Activated CD8-positive, alpha-beta T cell treated with anti-CD3 and anti-CD28 coated beads for 36 hours (primary cell): ENCODE measurements at places on chromosomes 4 and X. TPM values are rescaled to one million over a fixed set of nuclear protein-coding genes. Genes with fewer than 3 reads are reported as not detected.

GRCh38 chr4:27009539-27009938 is 148.9 kb downstream of the STIM2 start:
- DNase-seq = no peak

DNA sequence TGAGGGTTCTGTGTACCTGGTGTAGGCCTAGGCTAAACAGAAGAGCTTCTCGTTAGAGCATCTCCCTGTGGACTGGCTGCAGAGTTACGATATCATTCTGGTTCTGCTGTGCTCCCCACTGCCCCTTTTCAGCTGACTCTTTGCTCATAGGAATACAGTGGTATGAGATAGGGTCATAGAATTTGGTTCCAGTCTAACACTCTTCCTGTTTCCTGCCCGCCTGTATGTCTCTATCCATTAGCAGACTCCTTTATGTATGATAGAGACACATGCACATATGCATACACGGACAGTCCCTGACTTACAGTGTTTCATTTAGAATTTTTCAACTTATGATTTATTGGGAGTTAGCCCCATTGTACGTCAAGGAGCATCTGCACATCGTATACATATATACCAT is 15.3 kb downstream of the RNF4 start:
- no peak for DNase-seq

DNA sequence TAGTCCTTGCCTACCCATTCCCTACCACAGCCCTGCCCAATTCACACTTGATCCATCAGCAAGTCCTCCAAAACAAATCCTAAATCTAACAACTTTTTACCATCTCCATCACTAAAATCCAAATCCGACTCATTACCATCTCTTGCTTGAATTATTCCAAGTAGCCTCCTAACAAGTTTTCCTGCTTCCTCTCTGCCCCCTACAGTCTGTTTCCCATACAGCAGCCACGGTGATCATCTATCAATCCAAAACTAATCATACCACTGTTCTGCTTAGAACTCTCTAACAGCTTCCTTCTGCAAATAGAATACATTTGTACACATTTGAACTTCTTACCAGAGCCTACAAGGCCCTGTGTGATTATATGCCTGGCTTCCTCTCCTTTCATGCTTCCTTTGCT is 133.0 kb downstream of the SHROOM4 start:
- no peak for DNase-seq

- DNase-seq = no peak
Observed at GRCh38 chr4:37740546-37740945, 54.4 kb upstream of the RELL1 start.

DNA sequence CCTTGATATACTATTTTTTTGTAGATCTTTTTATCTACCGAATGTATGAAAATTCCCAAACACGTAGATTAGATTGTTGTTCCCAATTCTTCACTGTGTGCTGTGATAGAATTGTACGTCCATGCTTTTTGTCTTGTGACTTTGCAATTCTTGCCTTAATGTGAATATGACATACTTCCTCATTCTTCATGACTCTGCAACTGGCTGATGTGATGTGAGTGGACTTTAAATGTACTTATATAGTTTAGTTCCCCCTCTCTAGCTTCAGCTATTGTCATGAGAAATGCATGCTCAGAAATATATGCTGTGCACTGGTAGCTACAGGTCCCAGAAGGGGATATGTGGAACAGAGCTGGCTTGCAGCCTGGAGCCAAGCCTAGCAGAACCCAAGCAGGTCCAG is 89.4 kb downstream of the FTHL17 start:
- no peak for DNase-seq

GRCh38 chr4:8287343-8288280 is 18.1 kb downstream of the HTRA3 start:
- DNase-seq = no peak

DNA sequence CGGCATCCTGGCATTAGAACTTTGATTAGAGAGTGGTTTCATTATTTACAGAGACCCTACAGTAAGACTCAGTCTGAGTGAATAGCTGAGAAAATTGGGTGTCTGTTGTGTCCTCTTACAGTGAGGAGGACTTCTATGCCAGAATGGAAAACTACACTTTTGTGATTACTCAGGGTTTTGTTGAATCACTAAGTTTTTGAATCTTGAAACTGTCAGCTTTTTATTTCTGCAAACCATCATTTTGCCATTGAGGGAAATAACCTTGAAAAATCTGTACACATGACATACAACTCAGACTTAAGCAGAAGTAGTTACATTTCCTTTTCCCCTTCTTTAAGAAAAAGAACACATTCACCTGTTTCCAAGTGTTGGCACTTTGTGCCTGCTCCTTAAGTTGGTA is 117.6 kb upstream of the RASGEF1B start:
- DNase-seq = no peak

GRCh38 chrX:36431819-36432218 is 512.3 kb downstream of the CFAP47 start:
- no peak for DNase-seq

- DNase-seq = no peak
Observed at GRCh38 chr4:186003746-186004145, 65.2 kb upstream of the TLR3 start.

DNA sequence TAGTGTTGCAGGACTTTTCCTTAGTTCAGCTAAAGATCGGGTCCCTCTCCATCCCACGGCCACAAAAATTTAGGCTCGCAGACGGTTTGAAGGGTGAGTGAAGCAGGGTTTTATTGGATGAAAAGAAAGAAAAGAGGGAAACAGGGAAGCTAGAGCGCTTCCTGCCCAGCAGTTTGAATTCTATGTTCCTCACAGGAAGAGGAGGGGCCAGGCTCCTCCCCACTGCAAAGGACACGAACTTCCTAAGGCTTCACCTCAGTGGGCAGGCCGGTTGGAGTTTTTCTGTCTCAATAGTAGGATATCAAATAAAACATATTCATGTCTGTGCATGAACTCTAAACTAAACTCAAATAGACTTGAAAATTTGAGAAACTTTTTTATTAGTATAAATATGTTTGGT is 27.4 kb downstream of the DAPP1 start:
- DNase-seq = no peak

GRCh38 chr4:180101348-180102083 is 2141.7 kb upstream of the TENM3 start:
- no peak for DNase-seq

DNA sequence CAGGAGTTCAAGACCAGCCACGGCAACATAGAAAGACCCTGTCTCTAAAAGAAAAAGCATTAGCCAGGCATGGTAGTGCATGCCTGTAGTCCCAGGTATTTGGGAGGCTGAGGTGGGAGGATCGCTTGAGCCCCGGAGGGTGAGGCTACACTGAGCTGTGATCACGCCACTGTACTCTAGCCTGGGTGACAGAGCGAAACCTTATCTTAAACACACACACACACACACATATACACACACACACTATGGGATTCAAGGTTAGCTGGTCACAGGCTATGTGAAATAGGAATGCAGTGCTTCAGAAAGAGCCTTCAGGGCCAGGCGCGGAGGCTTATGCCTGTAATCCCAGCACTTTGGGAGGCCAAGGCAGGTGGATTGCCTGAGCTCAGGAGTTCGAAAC is 23.5 kb downstream of the NLGN3 start:
- no peak for DNase-seq

- DNase-seq = no peak
Observed at GRCh38 chr4:158219623-158220022, 9.3 kb downstream of the TMEM144 start.

DNA sequence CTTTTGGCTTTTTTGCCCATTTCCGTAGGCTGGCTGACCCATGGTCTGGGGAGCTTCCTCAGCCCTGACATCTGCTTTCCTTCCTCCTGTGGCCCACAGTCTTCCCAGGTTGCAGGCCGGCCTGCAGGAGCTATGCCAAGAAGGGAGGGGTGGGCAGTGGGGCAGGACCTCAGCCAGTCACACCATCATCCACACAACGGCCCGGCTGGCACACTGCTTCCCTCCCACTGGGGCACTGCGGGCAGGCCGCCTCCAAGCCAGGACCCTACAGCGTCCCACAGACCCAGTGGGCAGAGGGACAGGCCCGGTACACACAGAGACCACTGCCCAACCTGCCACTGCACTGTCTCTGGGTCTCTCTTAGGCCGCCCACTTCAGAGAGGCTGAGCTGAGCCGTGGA is 38.0 kb downstream of the CTBP1 start:
- DNase-seq = no peak

DNA sequence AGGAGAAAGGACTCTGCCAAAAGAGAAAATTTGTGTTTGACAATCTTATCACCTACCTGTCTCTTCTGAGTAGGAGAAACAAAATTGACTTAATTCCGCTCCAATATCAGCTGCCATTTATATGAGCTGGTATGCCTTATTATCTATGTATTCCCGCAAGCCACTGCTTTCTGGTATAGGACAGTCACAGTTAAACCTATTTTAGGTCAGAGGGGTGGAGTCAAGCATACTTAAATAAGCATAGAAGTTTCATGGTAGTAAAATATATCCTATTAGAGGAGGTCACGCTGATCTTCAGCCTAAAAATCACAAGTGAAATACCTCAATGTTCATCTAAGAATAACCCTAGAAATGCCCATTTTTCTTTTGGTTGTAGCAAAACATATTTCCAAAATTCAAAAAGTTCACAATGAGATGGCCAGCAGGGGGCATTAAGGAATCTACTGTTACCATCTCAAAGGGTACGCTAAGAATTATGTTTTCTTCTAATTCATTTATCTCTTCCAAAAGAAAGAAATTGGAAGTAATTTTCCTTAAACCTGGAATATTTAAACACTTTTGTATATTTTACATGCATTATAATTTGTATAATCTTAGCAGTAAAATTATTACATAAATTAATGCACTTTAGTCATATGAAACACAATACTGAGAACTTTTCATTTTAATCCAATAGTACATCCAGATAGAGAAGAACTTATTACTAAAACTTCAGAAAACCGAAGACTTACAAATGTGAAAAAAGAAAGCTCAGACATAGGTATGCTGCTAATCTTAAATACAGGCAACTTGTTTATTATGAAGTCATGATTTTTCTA is 10.5 kb downstream of the PPAT start:
- DNase-seq = peak; percentile 62

GRCh38 chrX:107684956-107685385 is 56.7 kb downstream of the PRPS1 start:
- peak; percentile 46 for DNase-seq

GRCh38 chr4:187603093-187604025 is 392.2 kb upstream of the ZFP42 start:
- no peak for DNase-seq

DNA sequence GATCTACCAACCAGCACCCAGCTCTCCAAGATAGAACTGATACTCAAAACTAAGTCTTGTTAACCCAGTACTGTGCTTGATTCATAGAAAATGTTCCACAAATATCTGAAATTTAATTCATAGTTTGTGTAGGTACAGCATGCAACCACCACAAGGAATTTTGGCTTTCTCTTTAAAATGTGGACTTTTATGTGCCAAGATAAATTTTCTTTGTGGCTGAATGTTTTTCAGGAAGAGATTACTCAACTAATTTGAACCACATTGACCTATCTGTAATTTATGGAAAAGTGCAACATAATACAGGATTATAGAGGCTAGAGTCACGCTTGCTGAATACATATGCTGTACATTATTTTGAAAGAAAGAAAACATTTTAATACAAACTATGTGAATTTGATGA is 730.8 kb downstream of the IL1RAPL1 start:
- no peak for DNase-seq

GRCh38 chrX:54357414-54358377 is at the start of gene WNK3:
Gene WNK3, minus strand, starts transcription at chrX:54358046.
- peak; percentile 46 for DNase-seq

- no peak for DNase-seq
Observed at GRCh38 chr4:185018834-185019455, 655 bp downstream of the HELT start.

DNA sequence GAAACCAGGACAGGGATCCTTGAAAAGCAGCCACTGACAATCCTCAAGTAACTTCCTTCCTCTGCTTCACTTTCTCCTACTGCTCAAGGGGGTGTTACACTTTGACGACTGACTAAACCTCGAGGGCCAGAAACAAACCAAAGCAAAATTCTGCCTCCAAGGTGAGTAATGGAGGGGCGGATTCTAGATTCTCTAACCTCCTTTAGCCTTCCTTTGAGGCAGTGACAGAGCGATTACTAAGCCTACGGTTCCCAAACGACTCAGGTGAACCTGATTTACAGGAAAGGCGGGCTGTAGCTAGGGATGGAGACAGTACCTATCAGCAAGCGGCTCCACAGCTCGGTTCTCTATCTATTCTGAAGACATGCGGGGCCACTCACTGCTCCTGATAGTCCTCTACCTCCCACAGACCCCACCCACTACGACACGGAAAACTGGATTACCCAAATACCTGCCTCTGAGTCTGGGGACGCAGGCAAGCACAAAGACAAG is 487 bp downstream of the TBCK start:
- DNase-seq = peak; percentile 52

- no peak for DNase-seq
Observed at GRCh38 chr4:152382057-152382785, 153.7 kb downstream of the FBXW7 start.

DNA sequence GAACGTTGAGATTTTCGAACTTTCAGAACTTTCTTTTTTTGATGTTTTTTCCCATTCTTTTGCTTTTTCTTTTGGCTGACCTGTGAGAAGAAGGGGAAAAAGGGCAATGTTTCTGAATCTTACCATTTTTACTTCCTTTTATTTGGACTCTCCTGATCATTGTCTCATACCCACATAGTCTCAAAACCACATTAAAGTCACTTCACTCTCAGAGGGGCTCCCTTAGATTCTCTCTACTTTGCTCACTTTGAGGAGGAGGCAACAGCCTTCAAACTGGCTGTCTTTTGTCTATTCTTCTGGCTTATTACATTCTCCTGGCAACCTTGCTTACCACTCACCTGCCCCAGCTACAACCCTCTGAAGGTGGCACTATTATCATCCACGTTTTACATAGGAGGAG is 3.7 kb downstream of the CXCL9 start:
- no peak for DNase-seq

- peak; percentile 9 for DNase-seq
Observed at GRCh38 chrX:37993837-37994619, 12.3 kb upstream of the SYTL5 start.

DNA sequence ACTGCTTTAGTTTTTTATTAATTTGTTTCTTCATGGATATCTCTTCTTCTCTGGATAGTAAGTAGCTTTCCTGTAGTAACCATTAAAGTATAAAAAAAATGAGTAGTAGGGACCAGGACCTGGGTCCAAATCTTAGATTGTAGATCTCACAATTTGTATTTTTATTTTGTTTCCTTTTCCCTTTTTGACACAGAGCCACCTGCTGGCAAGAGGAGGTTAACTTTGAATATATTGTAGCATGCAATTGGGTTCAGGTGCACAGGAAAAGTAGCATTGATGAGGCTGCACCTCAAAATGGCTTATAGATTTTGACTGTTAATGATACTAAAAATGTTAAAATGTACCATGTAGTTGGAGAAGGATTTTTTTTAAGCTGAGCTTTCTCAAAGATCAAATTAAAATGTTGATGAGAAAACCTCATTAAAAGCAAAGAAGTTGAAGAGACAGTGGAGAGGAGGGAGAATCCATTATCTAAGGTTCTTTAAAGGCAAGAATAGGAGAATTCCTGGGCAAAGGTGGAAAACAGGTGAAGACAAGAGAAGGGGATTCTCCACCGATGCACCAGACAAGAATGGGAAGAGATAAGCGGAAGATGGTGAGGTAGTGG is 48.3 kb upstream of the HPGDS start:
- DNase-seq = peak; percentile 44

C4orf51 gene
- not detected for total RNA-seq

ATP1B4 gene
- total RNA-seq = not detected

PPP1R2C gene
- total RNA-seq = not detected

LANCL3 gene
- 0.34 TPM for total RNA-seq

RBM10 gene
- total RNA-seq = 66.7 TPM

ZNF630 gene
- total RNA-seq = 1.7 TPM

FAM149A gene
- 0.52 TPM for total RNA-seq

CXCL9 gene
- 1.5 TPM for total RNA-seq

S100G gene
- not detected for total RNA-seq

RXFP1 gene
- not detected for total RNA-seq

NXF2B gene
- total RNA-seq = not detected
